GM19239 (cell line): ENCODE measurements at places on chromosomes 5 and 9.

GRCh38 chr5:1754531-1755220 lies 45.0 kb downstream of the MRPL36 start:
- DNase-seq = no peak

DNA sequence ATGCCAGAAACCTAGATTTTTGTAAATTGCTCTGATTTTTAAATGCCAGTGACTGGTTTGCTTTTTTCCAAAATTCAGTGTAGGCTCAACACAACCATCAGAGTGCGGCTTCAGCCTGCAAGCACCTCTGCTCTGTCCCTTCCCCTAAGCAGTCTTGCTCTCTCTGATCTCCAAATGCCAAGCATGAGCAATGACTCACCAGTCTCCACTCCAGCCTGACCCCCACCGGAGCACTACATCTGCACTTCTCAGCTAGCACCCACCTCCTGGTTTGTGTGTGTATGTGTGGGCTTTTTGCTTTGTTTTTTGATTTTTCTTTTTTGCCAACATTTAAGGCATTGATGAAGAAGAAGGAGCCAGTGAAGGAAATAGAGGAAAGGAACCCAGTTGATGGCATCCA lies 61.4 kb upstream of the ADRA1B start:
- no peak for DNase-seq

- no peak for DNase-seq
Measured at GRCh38 chr5:154077696-154078095, 38.9 kb downstream of the MFAP3 start.

GRCh38 chr9:38064842-38065368 lies 4.1 kb downstream of the SHB start:
- no peak for DNase-seq

- DNase-seq = no peak
Measured at GRCh38 chr5:35203403-35203802, 26.9 kb downstream of the PRLR start.

GRCh38 chr5:34866989-34867471 lies 28.1 kb downstream of the TTC23L start:
- no peak for DNase-seq
